ENCODE measurements at places on chromosomes 4 and X.
A peak's percentile ranks its signal among the peaks of the same experiment; 100 is the strongest.

DNA sequence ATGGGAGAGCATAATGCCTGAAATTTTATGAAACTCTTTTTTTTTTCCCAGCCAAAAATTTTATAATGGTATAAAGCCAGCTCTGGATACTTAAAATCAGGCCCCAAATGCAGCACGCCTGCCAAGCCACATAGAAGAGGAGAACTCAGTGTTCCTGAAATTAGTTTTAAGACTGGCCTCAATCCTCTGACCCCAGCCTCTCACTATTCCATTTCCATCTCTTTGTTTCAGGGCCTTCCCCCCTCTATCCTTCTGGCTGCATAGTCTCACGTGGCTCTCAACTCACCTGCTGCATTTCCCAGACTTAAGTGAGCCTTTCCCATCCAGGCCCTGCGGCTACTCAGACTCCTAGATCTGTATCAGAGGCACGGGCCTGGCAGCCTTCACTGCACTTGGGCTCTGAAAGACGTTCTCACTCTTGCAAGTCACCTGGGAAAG lies 5.2 kb upstream of the CBR4 start:
- no peak for DNase-seq

- DNase-seq: no peak
Measured at GRCh38 chr4:174538123-174538875, 16.0 kb upstream of the HPGD start.

DNA sequence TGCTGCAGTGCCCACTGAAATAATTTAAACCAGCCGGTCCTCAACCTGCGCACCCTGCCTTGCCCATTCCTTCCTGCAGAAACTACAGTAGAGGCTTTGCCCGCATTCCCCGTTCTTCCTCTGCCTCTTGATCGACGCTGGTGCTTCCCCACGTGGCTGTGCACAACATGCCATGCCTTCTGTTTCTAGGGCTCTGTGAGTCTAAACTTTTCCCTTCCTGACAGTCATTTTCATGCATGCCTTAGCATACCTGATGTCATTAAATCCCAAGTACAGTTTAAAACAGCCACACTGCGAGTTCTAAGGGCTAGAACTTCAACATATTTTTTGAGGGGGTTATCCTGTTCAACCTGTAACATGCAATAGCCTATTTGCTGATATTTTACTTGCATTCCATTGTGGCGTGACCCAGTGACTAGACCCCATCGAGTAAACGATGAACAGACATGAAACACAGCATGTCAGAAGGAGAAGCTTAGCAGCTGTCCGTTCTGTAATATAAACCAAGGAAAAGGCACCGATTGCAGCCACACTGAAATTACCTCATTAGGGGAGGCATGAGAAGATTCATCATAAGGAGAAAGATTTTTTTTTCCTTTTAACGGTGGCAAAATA lies 232.5 kb downstream of the ARHGAP10 start:
- no peak for DNase-seq

GRCh38 chr4:152399246-152399645 lies 136.6 kb downstream of the FBXW7 start:
- no peak for DNase-seq

GRCh38 chr4:102344520-102344953 lies 745 bp downstream of the SLC39A8 start:
- DNase-seq: peak; percentile 49

DNA sequence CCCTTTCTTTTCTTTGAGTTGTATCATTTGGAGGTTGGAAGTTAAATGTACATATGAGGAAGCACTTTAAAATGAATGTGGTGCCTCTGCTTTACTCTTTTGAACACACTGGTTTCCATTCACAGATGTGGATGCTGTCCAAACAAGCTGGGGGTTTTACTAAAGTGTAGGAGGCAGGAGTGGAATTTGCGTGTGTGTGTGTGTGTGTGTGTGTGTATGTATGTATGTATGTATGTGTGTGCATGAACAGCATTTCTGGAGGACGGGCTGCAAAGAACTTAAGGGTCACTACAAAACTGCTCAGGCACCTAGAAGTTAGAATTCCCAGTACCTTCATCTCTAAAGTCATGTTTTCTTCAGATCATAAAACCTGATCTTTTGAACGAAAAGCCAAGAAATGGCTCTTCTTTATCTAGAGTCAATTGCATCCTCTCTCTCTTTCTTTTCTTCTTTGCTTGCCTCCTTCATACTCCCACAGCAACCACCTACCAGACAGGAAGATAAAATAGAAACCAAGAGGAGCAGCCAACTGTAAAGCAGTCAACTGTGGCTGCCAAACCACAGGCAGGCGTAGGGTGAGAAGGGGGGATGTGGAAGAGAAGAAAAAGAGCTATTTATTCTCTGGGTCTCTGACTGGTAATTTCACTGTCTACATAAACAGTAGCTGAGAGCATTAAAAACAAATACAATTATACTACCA lies 177.0 kb upstream of the RASGEF1B start:
- no peak for DNase-seq

DNA sequence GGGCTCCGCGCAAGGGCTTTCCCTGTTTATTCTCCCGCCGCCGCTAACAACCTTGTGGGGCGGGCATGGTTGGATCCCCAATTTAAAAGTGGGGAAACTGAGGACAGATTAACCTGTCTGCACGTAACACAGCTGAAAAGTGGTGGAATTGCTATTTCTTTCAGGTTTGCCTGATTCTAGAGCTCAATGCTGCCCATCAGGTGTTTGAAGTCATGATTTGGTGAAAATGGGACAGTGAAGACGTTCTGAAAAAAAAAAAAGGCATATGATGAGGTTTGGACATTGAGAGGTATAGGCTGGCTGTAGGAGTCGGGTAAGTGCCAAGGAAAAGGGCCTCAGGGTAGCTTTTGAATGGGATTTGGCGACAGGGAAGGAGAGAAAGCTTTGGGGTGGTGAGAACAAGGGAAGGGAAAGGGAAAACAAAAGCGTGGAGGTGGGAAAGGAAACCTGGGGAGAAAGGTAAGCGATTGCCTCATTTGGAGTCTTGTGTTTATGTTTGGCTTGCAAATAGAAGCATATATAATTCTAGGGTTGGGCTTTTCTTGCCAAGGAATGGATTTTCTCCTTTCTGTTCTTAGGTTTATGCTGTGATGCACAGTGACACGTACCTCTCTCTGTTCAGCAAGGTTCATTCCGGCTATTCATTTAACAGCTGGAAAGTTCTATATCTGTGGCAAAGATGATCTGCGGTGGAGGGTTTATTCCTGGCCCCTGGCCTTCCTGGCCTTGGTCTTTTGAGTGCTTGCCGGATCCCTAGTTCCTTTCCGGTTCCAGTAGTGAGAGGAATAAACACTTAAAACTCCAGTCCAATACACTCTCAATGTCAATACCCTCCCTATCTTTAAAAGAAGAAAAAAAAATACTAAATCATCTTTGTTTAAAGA lies 2.4 kb upstream of the STIM2 start:
- DNase-seq: no peak

- DNase-seq: no peak
Measured at GRCh38 chr4:105900541-105900940, 5.3 kb downstream of the NPNT start.

GRCh38 chrX:136250191-136251040 lies 784 bp downstream of the MAP7D3 start:
- DNase-seq: no peak
